SK-MEL-5 (cell line): ENCODE measurements at places on chromosomes 7 and 10. TPM values are rescaled to one million over a fixed set of nuclear protein-coding genes. Genes with fewer than 3 reads are reported as not detected.

GRCh38 chr7:157985636-157986035, 602.0 kb downstream of the PTPRN2 start:
- DNase-seq = no peak

GRCh38 chr7:38020121-38020785, 99.8 kb downstream of the EPDR1 start:
- no peak for DNase-seq

- DNase-seq = peak; percentile 52
These were observed 13.0 kb upstream of the HUS1 start for GRCh38 chr7:47992446-47992845.

DNA sequence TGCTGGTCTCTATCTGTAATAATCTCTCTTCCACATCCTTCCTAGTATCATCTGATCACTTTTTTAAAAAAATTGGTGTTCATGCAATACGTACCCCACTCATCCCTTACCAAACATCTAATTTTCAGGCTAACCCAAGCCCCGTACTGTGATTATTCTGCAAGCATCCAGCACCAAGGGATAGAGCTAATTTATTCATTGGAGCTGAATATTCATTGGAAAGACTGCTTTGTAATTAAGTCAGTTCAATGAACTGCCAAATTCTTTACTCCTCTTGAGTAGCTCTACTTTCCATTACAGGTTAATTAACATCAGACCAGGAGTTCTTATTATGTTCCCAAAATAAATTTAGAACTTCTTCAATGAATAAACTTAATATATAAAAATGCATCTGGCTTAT, 66.4 kb upstream of the MRLN start:
- no peak for DNase-seq

DNA sequence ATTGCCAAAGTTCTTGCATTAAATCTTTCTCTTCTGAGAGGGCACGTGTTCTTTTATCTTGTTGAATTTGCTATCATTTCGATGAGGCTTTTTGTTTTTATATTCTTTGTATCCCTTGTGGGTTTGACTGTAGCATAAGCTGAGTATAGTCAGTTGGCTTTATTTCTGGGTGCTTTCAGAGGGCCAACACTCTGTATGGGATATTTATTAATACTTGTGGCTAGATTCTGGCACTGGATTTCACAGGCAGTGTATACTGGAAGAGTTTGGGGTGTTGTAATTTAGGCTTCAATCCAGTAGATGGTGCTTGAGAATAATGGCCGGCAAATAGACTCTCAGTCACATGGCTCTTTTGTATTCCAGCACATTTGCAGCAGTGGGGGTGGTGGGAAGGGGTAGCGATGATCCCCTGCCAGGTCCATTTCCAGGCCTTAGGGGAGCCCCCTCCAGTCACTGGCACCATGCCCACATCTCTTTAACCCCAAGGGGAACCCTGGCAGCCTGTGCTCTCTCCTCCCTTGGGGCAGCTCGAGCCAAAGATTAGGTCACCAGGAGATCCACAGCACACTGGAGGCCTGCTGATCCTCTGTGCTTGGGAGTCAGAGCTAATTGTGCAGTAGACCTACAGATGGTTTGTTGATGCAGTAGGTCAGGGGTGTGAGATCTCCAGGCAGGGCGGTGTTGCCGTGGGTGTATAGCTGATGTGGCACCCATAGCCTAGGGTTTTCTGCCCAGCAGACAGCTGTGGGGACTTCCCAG, 81.8 kb downstream of the PTPN20 start:
- peak; percentile 60 for DNase-seq

RBP3 gene
- not detected in 2 replicates for total RNA-seq

- no peak for DNase-seq
These were observed 171.4 kb downstream of the ITGA8 start for GRCh38 chr10:15548331-15548730.

TBC1D12 gene
- 9.6 TPM in 2 replicates for total RNA-seq

AKR1D1 gene
- total RNA-seq = 0.13 TPM in 1 of 2 replicates, not detected in the other

DNA sequence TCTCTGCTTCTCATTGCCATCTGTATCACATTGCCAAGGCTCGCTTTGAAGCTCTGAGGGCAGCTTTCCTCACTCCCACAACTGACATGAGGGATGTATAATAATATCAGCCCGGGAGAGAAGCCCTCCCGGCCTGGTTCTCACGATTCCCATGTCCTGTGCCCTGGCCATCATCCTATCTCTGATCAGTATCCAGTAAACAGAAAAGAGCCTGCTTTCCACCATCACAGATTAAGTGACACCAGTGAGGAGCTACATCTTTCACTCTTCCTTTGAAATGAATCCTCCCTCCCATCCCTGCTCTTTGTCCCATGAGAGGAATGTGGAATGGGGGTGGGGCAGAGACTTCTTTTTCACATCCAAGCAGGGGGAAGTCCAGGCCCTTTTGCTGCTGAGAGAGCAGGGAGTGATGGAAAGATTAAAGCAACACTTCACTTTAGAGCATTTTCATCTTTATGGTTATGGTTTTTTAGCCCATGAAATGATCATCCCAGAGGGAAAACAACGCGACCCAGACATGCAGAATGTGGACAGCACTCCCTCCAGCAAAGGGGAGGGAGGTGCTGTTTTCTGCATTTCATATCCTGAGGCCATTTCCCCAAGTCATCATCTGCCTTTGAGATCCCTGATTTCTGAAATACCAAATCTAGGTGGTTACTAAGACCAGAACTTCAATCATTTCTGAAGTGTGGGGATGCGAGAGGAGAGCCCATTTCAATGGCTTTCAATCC, 84.6 kb upstream of the LYZL1 start:
- DNase-seq = no peak

- DNase-seq = no peak
These were observed 147.2 kb upstream of the RHEB start for GRCh38 chr7:151666886-151667285.

DNA sequence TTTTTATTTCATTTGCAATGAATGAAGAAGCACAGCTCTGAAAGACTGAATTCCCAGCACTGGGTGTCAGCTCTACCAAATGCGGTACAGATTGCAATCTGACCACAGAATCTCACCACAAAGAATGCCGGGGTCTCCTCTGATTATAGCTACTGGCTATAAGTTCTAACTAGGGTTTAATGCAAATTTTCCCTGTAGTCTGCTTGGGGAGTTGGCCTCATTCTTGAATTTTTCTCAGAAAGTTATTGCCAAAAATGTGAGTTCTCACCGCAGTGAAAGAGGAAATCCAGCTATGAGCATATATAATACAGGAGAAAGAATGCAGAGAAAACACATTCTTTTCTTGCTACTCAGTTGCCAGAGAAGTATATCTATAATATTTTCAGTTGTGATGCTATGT, 1255.7 kb upstream of the LRRTM3 start:
- DNase-seq = no peak

DNA sequence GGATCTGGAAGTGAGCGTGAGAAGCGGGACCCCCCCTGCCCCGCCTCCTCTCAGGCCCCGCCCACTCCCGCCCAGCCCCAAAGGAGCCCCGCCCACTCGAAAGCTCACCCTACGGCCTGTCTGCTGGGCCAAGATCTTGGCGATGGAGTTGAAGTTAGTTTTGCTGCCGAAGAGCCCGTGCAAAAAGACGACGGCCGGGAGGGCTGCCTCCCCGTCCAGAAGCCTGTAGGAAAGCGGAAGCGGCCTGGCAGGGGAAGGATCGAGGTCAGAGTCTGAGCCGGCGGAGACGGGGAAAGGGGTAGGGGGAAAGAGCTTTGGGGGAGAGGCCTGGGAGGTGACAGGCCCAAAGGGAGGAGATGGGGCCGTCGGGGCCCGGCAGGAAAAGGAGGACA, 386 bp downstream of the ABHD11 start:
- peak; percentile 69 for DNase-seq

DNA sequence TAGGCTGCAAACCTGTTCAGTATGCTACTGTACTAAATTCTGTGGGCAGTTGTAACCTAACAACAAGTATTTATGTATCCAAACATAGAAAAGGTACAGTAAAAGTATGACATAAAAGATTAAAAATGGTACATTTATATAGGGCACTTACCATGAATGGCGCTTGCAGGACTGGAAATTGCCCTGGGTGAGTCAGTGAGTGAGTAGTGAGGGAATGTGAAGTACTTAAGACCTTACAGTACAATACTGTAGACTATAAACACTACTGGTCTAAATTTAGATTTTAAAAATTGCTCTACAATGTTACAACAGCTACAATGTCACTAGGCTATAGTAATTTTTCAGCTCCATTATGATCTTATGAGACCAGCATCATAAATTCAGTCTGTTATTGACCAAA, 146.0 kb upstream of the GNAI1 start:
- DNase-seq = no peak

SFRP4 gene
- not detected in 2 replicates for total RNA-seq

GRCh38 chr10:86440874-86441843, 74.6 kb upstream of the GRID1 start:
- DNase-seq = no peak

GRCh38 chr7:121795736-121796135, 77.2 kb upstream of the PTPRZ1 start:
- no peak for DNase-seq

- DNase-seq = peak; percentile 57
These were observed 655 bp downstream of the KLHL7 start for GRCh38 chr7:23106057-23106822.

GRCh38 chr10:73893426-73893825, 17.5 kb upstream of the PLAU start:
- DNase-seq = no peak

NPTX2 gene
- total RNA-seq = 0.56 and 0.58 TPM in 2 replicates

GDI2 gene
- total RNA-seq = 281 and 287 TPM in 2 replicates

GRCh38 chr10:44045020-44045419, 339.9 kb downstream of the CXCL12 start:
- peak; percentile 6 for DNase-seq

DNA sequence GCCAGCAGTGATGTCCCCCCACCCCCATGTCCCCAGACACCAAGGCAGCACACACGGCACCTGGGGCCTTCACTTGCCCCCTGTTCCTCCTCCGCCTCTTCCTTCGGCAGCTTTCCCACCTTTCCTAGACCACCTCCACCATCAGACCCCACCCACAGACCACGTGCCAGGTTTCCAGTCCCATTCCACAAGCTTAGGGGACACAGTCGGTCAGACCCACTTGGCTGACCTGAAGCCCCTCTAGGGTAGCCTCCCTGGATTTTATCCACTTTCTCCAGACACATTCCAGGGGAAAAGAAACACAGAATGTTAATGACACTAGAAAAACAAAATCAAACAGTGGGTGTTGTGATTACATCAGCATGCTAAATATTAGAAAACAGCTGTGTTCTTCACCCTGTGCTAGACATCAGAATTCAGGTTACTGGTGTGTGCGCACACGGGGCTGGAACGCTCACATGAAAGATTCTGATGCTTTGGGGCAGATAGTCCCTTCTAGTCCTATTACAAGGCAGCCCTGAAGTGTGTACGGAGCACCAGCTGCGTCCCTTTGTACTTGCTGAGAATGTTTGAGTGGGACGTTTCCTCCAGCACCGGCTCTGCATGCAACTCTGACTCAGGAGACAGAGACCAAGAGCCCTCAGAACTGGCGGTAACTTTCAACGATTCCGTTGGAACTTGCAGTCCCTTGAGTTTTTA, 75.5 kb upstream of the PPP2R2D start:
- no peak for DNase-seq

DNA sequence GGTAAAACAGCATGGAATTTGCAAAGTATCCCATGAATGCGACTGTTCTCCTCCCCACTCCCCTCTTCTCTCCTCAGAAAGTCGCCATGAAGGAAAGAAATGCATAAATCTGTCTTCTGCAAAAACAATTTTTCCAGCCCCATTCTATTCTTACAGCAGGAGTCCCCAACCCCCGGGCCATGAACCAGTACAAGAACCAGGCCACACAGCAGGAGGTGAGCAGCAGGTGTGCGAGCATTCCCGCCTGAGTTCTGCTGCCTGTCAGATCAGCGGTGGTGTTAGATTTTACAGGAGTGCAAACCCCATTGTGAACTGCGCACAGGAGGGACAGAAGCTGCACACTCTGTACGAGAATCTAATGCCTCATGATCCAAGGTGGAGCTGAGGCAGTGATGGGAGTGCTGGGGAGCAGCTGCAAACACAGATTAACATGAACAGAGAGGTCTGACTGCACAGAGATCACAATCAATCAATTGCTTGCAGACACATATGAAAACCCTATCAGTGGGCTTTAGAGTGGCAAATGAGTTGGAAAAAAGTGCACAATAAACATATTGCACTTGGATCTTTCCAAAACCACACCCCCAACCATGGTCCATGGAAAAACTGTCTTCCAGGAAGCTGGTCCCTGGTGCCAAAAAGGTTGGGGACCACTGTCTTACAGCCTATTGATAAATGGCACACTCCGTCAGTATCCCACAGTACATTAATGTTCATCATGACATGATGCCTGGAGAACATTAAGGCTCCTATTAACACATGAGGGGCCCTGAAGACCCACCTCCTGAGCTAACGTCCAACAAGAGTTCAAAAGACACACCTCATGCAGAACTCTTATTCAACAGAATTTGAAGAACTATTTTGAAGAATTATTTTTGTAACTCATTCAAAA, 205.0 kb downstream of the PTPRN2 start:
- no peak for DNase-seq

DNA sequence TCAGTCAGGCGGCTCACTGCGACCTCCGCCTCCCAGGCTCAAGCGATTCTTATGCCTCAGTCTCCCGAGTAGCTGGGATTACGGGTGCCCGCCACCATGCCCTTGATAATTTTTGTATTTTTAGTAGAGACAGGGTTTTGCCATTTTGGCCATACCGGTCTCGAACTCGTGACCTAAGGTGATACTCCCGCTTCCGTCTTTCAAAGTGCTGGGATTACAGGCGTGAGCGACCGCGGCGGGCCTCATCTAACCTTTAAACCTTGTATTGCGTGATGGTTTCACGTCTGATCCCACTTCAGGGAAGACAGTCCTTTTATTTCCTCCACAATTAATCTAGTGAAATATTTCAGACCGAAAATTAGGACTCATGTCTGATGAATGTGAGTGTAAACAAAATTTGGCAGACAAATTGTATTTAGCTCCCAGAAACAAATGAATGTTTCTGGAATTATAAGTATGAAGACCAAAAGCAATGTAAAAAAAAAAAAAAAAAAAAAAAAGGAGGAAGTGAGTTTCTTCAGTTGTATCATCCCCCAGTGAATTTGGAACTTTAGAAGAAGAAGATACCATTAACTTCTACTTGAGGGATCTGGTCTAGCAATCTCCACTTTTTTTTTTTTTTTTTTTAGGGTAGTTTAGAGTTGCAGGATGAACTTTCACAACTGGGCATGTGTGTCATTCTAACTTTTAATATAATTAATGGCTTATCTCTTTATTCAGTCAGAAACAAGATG, 1.6 kb downstream of the NUP42 start:
- DNase-seq = peak; percentile 17

- no peak for DNase-seq
These were observed 101.7 kb downstream of the AUTS2 start for GRCh38 chr7:69699931-69700330.
